ENCODE measurements at places on chromosomes 13 and 19. TPM values are rescaled to one million over a fixed set of nuclear protein-coding genes. Genes with fewer than 3 reads are reported as not detected.
A peak's percentile ranks its signal among the peaks of the same experiment; 100 is the strongest.

DNA sequence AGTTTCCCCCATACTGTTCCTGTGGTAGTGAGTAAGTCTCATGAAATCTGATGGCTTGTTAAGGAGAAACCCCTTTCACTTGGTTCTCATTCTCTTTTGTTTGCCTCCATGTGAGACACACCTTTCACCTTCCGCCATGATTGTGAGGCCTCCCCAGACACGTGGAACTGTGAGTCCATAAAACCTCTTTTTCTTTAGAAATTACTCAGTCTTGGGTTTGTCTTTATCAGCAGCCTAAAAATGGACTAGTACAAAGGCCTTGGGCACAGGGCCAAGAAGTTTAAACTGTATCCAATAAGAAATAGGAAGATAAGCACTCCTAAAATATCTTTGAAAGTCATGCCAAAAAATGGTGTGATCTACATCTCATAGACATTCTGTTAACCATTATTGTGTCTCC lies 176.9 kb downstream of the TBC1D4 start:
- DNase-seq, result no peak

DNA sequence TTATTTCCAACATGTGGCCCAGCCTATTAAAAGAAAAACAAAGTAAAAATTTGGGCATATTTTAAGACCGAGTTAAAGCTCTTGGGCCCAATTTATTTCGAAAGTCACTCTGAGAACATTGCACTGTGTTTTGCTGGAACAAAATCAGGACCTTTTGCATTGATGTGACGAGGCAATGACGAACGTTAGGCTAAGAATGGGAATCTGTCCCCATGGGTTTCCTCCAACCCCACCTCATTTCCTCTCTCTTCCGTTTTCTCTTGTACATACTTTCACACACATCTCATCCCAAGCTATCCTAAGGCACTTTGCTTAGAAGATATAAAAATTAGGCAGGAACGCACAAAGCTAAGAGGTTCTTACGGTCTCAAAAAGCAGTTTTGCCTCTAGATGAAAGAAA lies 22.1 kb downstream of the EDNRB start:
- no peak for DNase-seq

GRCh38 chr19:34766386-34766785 lies 6.6 kb downstream of the ZNF599 start:
- DNase-seq, result no peak

Gene BRME1
- 2.5 TPM for total RNA-seq

Gene FFAR3
- total RNA-seq, result not detected

GRCh38 chr13:28231642-28232041 lies 93.3 kb downstream of the PAN3 start:
- no peak for DNase-seq

GRCh38 chr19:3838661-3839060 lies 30.2 kb downstream of the ZFR2 start:
- DNase-seq, result no peak

Gene PPM1N
- total RNA-seq, result 0.48 TPM

GRCh38 chr19:8069096-8069973 lies 16.8 kb downstream of the CCL25 start:
- DNase-seq, result no peak

- DNase-seq, result no peak
Observed at GRCh38 chr13:111508902-111509509, 188.6 kb downstream of the TEX29 start.

Gene ZNF177
- 3.9 TPM for total RNA-seq

DNA sequence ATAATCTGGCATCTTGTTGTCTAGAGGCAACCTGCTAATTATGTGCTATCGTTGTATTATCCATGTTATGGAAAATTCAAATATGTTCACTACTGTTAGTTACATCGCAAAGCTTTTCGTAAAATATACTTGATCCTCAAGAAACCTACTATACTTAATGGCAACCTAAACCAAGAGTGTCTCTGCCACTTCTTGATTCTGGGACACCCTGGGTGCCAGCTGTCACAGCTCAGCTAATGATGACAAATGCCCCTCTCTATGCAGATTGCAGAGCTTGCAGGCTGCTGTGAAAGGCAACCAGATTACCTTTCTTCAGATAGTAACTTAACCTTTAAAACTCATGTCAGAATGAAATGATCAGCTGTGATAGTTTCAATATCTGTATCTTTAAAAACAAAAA lies 8.9 kb upstream of the MAB21L1 start:
- DNase-seq, result no peak

DNA sequence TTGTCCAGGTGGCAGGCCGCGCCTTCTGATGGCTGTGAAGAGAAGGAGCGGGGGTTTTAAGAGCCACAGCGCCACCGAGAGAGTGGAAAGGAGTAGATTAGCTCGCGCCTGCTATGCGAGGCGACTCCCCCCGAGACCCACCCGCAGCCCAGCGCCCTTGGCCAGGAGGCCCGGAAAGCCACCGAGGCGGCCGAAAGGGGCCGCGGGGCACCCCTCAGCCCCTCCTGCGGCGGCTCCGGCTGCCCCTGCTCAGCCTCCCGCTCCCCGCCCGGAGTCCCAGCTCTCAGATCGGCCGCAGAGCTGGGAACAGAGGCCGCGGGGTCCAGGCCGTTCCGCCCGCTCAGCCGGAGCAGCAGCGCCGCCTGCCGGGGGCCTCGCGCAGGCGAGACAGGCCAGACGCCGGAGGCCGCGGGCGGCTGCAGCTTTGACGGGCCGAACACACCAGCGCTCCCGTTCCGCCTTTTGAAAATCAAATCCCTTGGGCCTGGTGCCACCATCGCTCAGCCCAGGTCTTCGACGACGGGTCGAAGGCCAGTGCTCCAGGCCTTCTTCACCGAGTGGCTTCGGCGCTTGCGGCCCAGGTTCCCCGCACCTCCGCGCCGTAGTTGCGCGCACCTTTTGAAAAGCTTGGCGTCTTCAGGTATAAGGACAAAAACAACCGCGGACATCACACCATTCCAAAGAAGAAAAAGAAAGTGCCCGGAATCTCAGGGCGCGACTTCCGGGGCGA lies 15.3 kb downstream of the CDX2 start:
- DNase-seq, result no peak

DNA sequence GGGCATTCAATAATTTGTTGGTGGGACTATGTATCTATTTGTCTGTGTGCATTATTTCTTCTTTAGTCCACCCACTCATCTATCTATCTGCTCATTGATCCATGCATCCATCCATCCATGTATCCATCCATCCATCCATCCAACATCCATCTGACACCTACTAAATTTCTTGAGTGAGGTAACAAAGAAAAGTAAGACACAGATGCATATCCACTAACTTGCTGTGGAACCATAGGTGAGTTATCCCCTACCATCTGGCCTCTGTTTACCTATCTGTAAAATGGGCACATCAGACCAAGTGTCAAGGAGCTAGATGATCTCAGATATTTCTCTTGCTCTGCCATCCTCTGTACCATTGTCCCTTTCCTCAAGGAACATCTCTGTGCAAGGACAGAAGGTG lies 54.7 kb downstream of the ZNF536 start:
- no peak for DNase-seq

- no peak for DNase-seq
Observed at GRCh38 chr13:81318231-81319019, 977.5 kb upstream of the SPRY2 start.

Gene TRPC4
- total RNA-seq, result 2.2 TPM

Gene RNF17
- 0.34 TPM for total RNA-seq

GRCh38 chr13:77810430-77810829 lies 108.2 kb downstream of the EDNRB start:
- no peak for DNase-seq

Gene OLFM2
- 18.0 TPM for total RNA-seq

DNA sequence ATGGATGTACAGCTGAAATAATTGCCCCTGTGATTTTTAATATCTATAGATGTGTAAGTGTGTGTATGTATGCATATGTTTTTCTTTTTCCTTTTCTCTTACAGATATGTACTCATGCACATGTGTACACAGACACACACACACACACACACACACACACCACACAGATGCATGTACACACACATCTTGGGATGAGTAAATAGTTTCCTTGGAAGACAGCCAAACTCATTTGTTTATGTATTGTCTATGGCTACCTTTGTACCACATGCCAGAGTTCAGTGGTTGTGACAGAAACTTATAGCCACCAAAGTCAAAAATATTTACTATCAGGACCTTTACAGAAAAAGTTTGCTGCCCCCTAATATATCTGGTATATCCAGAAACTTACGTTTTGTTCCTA lies 192.6 kb downstream of the MAB21L1 start:
- no peak for DNase-seq

DNA sequence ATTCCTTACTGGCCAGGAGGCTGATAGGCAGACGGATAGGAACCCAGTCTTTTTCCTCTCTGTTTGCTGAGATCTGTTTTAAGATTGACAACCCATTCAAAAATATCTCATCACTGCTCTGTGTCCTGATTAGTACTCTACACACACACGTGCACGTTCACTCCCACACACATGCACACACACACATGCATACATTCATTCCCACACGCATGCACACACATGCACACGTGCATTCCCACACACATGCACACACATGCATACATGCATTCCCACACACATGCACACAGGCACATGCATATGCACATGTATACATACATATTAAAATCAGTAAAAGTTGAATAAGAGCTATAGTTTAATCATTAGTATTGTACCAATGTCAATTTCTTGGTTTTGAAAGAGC lies 80.6 kb upstream of the SIAH3 start:
- no peak for DNase-seq

- DNase-seq, result no peak
Observed at GRCh38 chr13:83943530-83944279, 61.4 kb upstream of the SLITRK1 start.

Gene SIGLEC12
- not detected for total RNA-seq

DNA sequence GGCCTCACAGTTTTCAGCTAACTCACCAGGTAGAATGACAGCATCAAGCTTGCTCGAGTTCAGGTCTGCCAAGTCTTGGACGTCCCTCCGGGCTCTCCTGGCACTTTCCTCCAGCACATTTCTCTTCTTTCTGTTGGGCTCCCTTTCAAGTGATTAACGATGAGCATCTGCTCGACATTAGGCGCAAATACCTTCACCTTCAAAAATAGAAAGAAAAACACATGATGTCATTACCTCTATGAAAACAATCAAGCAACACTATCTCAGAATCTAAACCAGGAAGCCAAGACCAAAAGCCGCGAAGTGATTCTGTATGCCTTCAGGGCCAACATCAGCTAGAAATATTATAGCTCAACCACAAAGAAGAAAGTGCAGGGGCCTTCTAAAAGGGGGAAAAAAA lies 15.4 kb upstream of the CLN5 start:
- peak; percentile 37 for DNase-seq

GRCh38 chr19:55491546-55492360 lies 3.5 kb downstream of the SSC5D start:
- DNase-seq, result no peak

- no peak for DNase-seq
Observed at GRCh38 chr13:20482275-20482761, 43.3 kb downstream of the CRYL1 start.

- DNase-seq, result no peak
Observed at GRCh38 chr13:113141601-113141970, 16.9 kb upstream of the PROZ start.

Gene KLK2
- not detected for total RNA-seq

DNA sequence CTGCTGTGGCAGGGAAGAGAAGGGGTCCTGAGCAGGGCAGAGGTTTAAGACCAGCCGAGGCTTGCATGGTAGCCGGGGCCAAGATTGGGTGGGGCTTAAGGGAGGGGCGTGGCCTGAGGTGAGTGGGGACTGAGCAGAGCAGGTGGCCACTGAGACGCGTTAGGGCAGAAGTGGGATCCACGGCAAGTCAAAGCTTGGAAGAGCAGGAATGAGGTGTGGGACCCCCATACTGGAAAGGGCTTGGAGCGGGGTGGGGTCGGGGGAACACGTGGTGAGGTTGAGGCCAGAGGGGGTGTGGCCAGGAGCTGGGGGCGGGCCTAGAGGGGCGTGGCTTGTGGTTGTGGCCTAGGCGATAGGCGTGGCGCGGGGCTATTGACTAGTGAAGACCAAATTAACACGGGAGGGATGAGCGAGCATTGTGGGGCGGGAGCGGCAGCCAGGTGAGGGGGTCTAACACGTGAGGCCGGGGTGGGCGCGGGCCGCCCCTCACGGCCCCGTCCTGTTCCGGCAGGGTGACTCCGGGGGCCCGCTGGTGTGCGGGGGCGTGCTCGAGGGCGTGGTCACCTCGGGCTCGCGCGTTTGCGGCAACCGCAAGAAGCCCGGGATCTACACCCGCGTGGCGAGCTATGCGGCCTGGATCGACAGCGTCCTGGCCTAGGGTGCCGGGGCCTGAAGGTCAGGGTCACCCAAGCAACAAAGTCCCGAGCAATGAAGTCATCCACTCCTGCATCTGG lies 3.3 kb downstream of the CFD start:
- no peak for DNase-seq

All from kidney epithelial cell (primary cell).